ENCODE measurements at places on chromosomes 6 and 20. TPM values are rescaled to one million over a fixed set of nuclear protein-coding genes. Genes with fewer than 3 reads are reported as not detected.

CSTF1 gene
- total RNA-seq: 42.4 TPM

NHLRC1 gene
- total RNA-seq: 2.7 TPM

ZSCAN31 gene
- total RNA-seq: 19.7 TPM

CLPSL1 gene
- not detected for total RNA-seq

WFDC10B gene
- not detected for total RNA-seq

NKAIN2 gene
- not detected for total RNA-seq

GJA10 gene
- not detected for total RNA-seq

AVP gene
- not detected for total RNA-seq

KCNK5 gene
- total RNA-seq: under 0.01 TPM

ZSCAN9 gene
- 12.9 TPM for total RNA-seq

ARHGAP18 gene
- total RNA-seq: 45.6 TPM

MCCD1 gene
- not detected for total RNA-seq

KCNK16 gene
- not detected for total RNA-seq

Data from uterine smooth muscle cell (primary cell).